ENCODE measurements at places on chromosomes 2 and 18.

- DNase-seq = no peak
Observed at GRCh38 chr2:40120026-40120425, 331.9 kb downstream of the SLC8A1 start.

DNA sequence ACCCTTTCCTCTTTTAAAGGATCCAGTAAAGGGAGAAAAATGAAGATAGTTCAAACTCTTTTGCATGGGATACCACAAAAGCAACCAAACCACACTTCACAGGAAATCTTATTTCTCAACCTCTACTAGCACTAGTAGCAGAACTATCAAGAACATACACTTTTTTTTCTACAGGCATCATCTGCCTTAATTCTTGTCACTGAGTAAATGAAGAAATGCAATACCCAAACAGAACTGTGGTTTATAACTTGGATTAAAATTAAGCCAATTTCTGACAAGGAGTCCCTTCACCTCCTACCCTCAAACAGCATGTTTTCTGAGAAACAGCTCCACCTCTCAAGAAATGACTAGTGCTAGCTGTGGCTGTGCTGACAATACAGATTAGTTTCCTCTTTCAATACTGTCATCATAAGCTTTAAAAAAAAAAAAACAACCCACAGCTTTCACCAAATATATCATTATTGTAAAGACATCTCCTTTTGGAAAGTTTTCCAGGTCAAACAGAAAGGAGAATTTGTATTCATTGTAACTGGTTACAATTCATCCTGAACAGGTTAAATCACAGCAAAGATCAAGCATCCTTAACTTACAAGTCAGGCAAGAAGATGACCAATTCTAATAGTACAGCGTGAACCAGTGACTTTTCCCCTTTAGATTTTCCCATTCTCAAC is 44.4 kb downstream of the PTPN2 start:
- no peak for DNase-seq

GRCh38 chr18:9336827-9337226 is 2.3 kb downstream of the TWSG1 start:
- DNase-seq = no peak

GRCh38 chr2:138182250-138182936 is 218.1 kb downstream of the HNMT start:
- no peak for DNase-seq

- DNase-seq = no peak
Observed at GRCh38 chr2:57182916-57183315, 863.7 kb upstream of the VRK2 start.

DNA sequence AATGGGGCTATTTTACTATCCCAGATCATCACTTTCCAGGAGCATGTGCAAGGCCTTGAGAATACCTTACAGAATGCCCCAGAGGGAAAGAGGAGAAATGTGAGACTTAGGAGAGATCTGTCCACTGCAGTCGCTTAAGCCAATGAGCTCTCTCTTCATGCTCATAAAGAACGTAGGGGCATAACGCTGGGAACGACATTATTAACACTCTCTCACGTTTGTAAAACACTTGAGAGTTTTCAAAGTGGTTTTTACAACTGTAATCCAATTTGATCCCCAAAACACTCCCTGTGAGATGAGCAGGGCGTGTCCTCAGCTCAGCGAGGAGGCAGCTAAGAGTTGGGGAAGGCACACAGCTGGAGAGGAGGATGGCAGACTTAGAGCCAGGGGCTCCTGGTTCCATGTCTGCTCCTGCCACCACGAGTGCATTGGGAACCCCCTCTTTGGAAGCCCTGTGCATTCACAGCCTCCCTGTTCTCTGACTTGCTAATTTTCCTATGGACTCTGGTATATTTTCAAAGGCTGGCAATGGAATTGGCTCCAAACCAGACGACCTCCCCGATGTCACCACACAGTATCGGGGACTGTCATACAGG is 97.4 kb downstream of the PLB1 start:
- no peak for DNase-seq
